ENCODE measurements at places on chromosomes 2 and 18. TPM values are rescaled to one million over a fixed set of nuclear protein-coding genes. Genes with fewer than 3 reads are reported as not detected.

Gene IKZF2
- 15.6 TPM for total RNA-seq

Gene IL1RN
- total RNA-seq: 0.17 TPM

Gene TMEM169
- total RNA-seq: 0.29 TPM

Gene SCN7A
- total RNA-seq: 16.4 TPM

Gene IL37
- total RNA-seq: not detected

Gene ARHGAP15
- total RNA-seq: not detected

Gene NEU2
- total RNA-seq: not detected

Gene PARD3B
- total RNA-seq: 15.7 TPM

Gene ERBB4
- 0.17 TPM for total RNA-seq

Gene MDH1
- 261 TPM for total RNA-seq

Gene HSBP1L1
- total RNA-seq: 4.0 TPM

Gene AQP12A
- total RNA-seq: not detected

Gene CHST9
- not detected for total RNA-seq

Gene CHRNA1
- not detected for total RNA-seq

Gene PAX8
- 1.5 TPM for total RNA-seq

Gene SLC30A3
- total RNA-seq: 0.15 TPM

Gene ADAM23
- total RNA-seq: 10.6 TPM

Gene TXNDC2
- total RNA-seq: under 0.01 TPM

Gene LOXL3
- 53.9 TPM for total RNA-seq

Gene TLX2
- 0.58 TPM for total RNA-seq

Gene RAB17
- total RNA-seq: 0.83 TPM

Gene PXDN
- total RNA-seq: 144 TPM

Gene BCL2
- total RNA-seq: 2.5 TPM

Gene ZBTB7C
- total RNA-seq: not detected

Gene C2orf66
- total RNA-seq: 0.17 TPM

Gene TFCP2L1
- not detected for total RNA-seq

Gene RGPD4
- total RNA-seq: not detected

Gene MFF
- 142 TPM for total RNA-seq

Gene APCDD1
- total RNA-seq: 4.5 TPM

Gene OSBPL6
- total RNA-seq: 2.2 TPM

Gene HPCAL1
- 42.5 TPM for total RNA-seq

Gene L3MBTL4
- total RNA-seq: not detected

Gene ROCK2
- 57.3 TPM for total RNA-seq

Gene FOXD4L1
- total RNA-seq: 0.17 TPM

Gene ASTL
- total RNA-seq: 0.17 TPM

Gene ABCB11
- under 0.01 TPM for total RNA-seq

Gene COL4A3
- 0.17 TPM for total RNA-seq

Gene DPP10
- total RNA-seq: not detected

Gene C2orf78
- not detected for total RNA-seq

Measured in smooth muscle cell of trachea (primary cell).